ENCODE measurements at places on chromosomes 5 and 9. TPM values are rescaled to one million over a fixed set of nuclear protein-coding genes. Genes with fewer than 3 reads are reported as not detected.

Gene ENTPD8
- total RNA-seq = not detected

Gene SLC34A3
- not detected for total RNA-seq

Gene MRPS27
- total RNA-seq = 57.3 TPM

Gene SURF6
- 15.5 TPM for total RNA-seq

Gene ADAMTS6
- 4.1 TPM for total RNA-seq

Gene GPR151
- not detected for total RNA-seq

Gene CCDC152
- total RNA-seq = not detected

Gene IRX2
- total RNA-seq = 16.7 TPM

Gene ACTBL2
- total RNA-seq = not detected

Gene SOWAHA
- not detected for total RNA-seq

DNA sequence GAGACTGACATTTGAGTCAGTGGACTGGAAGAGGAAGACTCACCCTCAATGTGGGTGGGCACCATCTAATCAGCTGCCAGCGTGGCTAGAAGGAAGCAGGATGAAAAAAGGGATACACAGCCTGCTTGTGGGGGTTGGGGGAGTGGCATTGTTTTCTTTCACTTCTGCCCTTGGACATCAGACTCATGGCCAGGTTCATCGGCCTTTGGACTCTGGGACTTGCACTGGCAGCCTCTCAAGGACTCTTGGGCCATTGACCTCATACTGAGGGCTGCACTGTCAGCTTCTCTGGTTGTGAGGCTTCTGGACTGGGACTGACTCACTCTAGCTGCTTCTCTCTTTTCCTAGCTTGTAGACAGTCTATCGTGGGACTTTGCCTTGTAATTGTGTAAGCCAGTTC, 374.9 kb downstream of the TLE1 start:
- H3K27ac ChIP-seq = no peak overlapping the region
- no peak overlapping the region for H3K4me3 ChIP-seq
- DNase-seq = peak; percentile 2
- no peaks in the 10 kb centered on the region for H3K27me3 ChIP-seq

DNA sequence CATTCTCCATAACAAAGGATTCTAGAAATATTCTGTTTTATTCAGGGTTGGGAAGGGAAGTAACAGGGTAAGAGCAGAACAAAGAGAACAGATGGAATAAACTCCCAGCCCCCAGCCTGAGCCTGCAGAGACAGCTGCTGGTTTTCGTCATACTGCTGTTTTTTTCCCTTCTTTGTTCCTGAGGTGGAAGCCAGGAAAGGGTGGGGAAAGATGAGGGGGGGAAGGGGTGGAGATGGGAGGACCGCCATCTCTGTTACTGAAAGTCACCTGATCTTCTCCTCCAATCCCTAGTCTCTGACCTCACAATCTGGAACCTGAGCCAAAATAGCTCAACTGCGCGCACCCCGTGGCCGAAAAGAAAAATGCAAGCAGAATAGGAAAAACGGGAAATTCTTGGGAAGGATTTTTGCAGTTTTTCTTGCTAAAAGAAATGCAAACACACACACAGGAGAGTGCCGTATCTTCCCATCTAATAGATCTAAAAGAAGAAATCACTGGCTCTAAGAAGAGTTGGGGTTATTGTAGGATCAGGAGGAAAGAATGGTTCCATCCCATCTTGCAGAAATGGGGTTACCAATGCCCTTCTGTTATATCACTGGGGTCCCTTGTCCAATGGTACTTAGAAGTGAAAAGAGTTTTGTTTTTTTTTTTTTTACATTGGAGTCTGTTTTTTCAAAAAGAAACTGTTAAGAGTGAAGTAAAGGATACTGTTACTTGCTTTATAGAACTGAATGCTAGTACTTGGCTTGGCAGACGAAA, 57.9 kb downstream of the DIAPH1 start:
- H3K36me3 ChIP-seq = peaks cover 63% of the 10 kb centered on the region
- no peaks in the 10 kb centered on the region for H3K27me3 ChIP-seq
- H3K27ac ChIP-seq = peak overlapping the region; percentile 77
- H3K4me3 ChIP-seq = no peak overlapping the region

- no peaks in the 10 kb centered on the region for H3K36me3 ChIP-seq
- no peak for DNase-seq
- no peaks in the 10 kb centered on the region for H3K27me3 ChIP-seq
- no peak overlapping the region for H3K27ac ChIP-seq
- H3K4me1 ChIP-seq = no peaks in the 10 kb centered on the region
Measured at GRCh38 chr9:134983074-134983473, 65.4 kb upstream of the FCN1 start.

- no peak overlapping the region for H3K4me3 ChIP-seq
- no peaks in the 10 kb centered on the region for H3K36me3 ChIP-seq
- H3K27me3 ChIP-seq = no peaks in the 10 kb centered on the region
Measured at GRCh38 chr9:115042781-115043509, 75.0 kb downstream of the TNC start.

DNA sequence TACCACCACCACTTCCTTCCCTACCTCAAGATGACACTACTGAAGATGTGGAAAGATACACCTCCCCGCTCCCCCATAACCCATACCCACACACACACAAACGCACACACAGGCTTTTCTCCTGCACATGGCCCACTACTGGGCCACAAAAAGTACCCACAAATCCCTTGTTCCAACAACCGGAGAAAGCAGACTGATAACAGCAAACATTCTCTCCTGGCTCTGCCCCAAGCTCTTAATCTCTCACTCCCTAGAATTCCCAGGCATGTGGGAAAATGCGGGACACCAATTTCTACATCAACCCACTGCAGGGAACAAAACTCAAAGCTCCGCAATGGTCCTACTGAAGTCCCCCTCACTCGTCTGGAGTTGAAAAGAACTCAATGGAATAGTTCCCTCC, 611.0 kb upstream of the KLF4 start:
- no peak for DNase-seq
- no peak overlapping the region for H3K4me3 ChIP-seq
- H3K36me3 ChIP-seq = no peaks in the 10 kb centered on the region
- no peak overlapping the region for H3K27ac ChIP-seq

- H3K27me3 ChIP-seq = no peaks in the 10 kb centered on the region
- no peak overlapping the region for H3K4me3 ChIP-seq
- peaks cover 25% of the 10 kb centered on the region for H3K4me1 ChIP-seq
Measured at GRCh38 chr5:143791848-143792731, 19.9 kb upstream of the HMHB1 start.

GRCh38 chr5:134226441-134227192, 744 bp upstream of the PPP2CA start:
- no peaks in the 10 kb centered on the region for H3K27me3 ChIP-seq
- peaks cover 28% of the 10 kb centered on the region for H3K4me1 ChIP-seq
- peak overlapping the region; percentile 38 for H3K27ac ChIP-seq
- peak overlapping the region; percentile 90 for H3K4me3 ChIP-seq
- DNase-seq = no peak
- peaks cover 35% of the 10 kb centered on the region for H3K36me3 ChIP-seq

DNA sequence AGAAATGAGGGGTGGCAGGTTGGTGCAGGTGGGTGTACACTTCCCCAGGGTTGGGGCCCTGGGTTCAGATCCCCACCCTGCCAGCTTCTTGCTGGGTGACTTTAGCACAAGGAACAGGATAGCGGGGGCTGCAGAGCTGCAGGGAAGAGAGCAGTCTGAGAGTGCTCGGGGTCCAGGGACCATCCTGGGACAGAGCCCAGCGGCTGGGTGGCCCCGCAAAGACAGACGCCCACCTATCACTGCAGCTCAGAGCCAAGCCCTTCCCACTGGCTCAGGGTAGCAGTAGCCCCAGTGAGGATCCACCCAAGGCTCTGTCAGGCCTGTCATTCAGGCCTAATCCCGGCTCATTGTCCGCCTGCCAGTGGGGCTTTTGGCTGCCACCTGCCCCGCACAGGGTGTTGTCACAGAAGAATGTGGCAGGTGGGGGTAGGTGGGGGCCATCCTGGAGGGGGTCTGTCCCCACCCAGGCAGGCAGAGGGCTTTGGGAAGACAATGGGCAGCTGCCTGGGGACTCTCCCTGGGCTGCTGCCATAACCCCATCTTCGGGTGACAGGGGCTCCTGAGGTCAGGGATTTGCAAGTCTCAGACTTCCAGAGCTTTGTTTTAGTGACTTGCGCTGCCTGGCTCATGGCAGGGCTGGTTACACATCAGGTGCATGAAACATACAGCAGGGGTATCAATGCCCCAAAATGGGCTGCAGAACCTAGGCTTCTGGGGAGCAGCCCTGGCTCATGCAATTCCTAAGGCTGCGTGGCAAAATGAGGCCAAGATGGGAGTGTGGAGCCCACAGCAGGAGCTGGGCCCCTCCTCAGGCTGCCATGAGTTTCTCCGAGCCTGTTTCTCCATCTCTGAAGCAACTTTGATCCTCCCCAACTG, 52.1 kb downstream of the BARX1 start:
- DNase-seq = no peak
- no peaks in the 10 kb centered on the region for H3K4me1 ChIP-seq
- no peak overlapping the region for H3K27ac ChIP-seq

DNA sequence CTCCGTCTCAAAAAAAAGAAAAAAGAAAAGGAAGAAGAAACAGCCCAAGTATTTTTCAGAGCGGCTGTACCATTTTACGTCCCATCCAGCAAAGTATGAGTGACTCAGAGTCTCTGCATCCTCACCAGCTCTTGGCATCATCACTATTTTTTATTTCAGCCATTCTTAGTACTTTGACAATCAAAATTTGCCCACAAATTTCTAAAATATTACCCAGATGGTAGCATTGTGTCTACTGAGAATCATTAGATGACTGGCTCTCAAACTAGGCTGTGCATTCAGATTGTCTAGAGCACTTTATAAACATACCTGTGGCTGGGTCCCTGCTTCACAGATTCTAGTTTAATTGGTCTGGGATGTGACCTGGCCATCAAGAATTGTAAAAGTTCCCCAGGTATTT, 21.6 kb upstream of the MELK start:
- H3K27me3 ChIP-seq = no peaks in the 10 kb centered on the region
- DNase-seq = no peak
- no peaks in the 10 kb centered on the region for H3K4me1 ChIP-seq

DNA sequence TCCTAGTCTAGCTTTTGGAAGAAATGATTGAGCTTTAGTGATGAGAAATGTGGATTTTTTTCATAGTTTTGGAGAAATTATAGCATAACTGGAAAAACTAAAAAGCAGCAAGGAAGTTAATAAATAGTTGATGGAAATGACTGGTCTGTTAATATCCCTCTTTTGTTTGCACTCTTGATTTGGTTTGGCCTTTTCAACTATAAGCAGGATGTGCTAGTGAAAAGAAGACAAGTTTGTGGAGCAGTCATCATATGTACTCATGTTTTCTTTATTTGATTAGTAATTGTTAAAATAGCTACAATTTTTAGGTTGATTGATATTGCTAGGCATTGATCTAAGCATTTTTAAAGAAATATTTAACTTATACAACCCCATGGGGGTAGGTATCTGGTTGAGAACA, 374.7 kb downstream of the TAF11L14 start:
- no peaks in the 10 kb centered on the region for H3K27me3 ChIP-seq
- no peak for DNase-seq
- no peaks in the 10 kb centered on the region for H3K36me3 ChIP-seq
- no peaks in the 10 kb centered on the region for H3K4me1 ChIP-seq
- H3K27ac ChIP-seq = no peak overlapping the region

DNA sequence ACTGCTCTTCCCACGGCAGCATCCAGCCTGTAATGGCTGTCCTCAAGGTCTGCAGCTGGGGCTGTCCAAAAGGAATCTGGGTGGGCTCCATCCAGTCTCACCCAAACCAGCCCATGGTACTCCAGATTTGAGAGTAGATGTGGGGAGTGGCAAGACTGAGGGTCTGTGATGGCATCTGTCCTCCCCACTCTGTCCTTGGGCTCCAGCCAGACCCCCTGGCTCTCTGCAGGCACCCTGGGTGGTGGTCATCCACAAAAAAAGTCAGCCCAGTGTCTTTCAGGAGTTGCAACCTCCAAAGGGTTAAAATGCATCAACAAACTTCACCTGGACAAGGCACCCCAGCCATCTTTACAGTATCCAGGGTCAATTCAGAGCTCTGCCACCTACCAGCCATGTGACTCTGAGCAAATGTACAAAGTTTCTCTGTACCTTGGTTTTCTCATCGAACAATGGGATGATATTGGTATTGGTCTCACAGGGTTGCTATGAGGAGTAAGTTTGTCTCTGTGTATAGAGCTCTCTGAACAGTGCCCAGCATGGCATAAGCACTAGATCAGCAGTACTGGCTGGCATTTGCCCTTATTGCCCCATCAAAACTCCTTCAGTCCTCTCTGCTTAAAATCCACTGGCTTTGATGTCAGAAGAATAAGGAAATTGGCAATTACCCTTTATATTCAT, 7.3 kb upstream of the S1PR3 start:
- H3K36me3 ChIP-seq = no peaks in the 10 kb centered on the region
- peaks cover 4% of the 10 kb centered on the region for H3K4me1 ChIP-seq
- DNase-seq = no peak
- no peak overlapping the region for H3K27ac ChIP-seq
- H3K4me3 ChIP-seq = no peak overlapping the region

DNA sequence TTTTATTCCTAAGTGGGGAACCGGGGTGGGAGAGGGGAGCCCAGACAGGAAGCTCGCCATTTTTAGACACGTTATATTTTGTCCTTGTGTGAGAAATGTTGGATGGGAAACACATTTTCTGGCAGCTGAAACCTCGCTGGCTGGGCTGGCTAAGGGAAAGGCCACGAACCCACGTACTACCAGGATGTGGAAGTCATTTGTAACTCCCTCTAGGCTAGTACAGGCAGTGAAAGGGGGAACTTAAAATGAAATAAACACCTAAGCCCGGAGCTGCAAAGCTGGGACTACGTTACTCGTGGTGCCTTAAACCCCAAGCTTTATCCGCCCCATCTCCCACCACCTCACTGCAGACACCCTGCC, 42.5 kb downstream of the TMEM174 start:
- no peak for DNase-seq
- no peak overlapping the region for H3K27ac ChIP-seq
- H3K36me3 ChIP-seq = no peaks in the 10 kb centered on the region
- no peaks in the 10 kb centered on the region for H3K27me3 ChIP-seq
- H3K4me3 ChIP-seq = peak overlapping the region; percentile 40

- no peak overlapping the region for H3K4me3 ChIP-seq
- peaks cover 35% of the 10 kb centered on the region for H3K4me1 ChIP-seq
- no peak overlapping the region for H3K27ac ChIP-seq
- peak; percentile 82 for DNase-seq
- no peaks in the 10 kb centered on the region for H3K36me3 ChIP-seq
- H3K27me3 ChIP-seq = no peaks in the 10 kb centered on the region
Measured at GRCh38 chr9:127586537-127586936, 25.5 kb upstream of the STXBP1 start.

GRCh38 chr5:134989266-134989830, 21.6 kb downstream of the CATSPER3 start:
- 0 out of 2 replicates have a peak, but pooled peaks cover 12% of the 10 kb centered on the region for H3K27me3 ChIP-seq
- no peaks in the 10 kb centered on the region for H3K4me1 ChIP-seq
- no peak overlapping the region for H3K4me3 ChIP-seq
- no peaks in the 10 kb centered on the region for H3K36me3 ChIP-seq

DNA sequence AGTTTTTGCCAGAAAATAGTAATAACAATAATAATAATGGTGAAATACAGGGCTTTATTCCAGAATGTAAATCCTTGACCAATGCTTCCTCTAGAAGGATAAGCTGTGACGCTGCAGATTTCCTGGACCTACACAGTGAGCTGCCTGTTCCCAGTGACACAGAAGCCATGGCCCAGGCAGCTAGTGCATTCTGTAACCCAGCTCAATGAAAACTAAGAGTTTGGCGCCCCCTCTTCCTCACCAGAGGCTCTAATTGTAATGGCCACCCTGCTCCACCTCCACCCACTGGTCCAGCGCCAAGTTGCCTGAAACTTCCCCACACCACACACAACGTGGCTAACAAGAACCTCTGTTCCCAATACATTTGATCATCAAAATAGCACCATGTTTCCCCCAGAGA, 248.1 kb downstream of the CETN3 start:
- H3K4me3 ChIP-seq = no peak overlapping the region
- DNase-seq = no peak
- peaks cover 8% of the 10 kb centered on the region for H3K4me1 ChIP-seq
- H3K36me3 ChIP-seq = no peaks in the 10 kb centered on the region
- H3K27me3 ChIP-seq = no peaks in the 10 kb centered on the region

Measured in SJSA1 (cell line).